Muscle of leg (tissue), 16 donors: ENCODE measurements at places on chromosomes 4 and X.
A peak's percentile ranks its signal among the peaks of the same experiment; 100 is the strongest.

DNA sequence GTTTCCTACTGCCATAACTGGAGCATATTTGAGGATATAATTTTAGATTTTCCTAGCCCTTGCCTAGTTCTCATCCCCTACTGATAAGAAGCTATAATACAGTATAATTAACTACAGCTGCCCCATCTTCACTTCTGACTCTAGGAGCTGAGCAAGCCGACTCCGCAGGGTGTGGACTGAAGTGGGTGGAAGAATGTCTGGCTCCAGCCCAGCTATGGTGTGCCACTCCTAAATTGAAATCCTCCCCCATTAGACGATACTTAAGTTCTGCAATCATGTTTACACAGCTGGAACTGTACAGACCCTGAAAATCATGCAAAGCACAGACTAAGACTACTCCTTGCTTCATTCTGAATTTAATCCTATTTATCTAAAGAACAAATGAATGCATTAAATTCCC is 93.1 kb downstream of the PCDH19 start:
- peak; percentile 53 for DNase-seq

DNA sequence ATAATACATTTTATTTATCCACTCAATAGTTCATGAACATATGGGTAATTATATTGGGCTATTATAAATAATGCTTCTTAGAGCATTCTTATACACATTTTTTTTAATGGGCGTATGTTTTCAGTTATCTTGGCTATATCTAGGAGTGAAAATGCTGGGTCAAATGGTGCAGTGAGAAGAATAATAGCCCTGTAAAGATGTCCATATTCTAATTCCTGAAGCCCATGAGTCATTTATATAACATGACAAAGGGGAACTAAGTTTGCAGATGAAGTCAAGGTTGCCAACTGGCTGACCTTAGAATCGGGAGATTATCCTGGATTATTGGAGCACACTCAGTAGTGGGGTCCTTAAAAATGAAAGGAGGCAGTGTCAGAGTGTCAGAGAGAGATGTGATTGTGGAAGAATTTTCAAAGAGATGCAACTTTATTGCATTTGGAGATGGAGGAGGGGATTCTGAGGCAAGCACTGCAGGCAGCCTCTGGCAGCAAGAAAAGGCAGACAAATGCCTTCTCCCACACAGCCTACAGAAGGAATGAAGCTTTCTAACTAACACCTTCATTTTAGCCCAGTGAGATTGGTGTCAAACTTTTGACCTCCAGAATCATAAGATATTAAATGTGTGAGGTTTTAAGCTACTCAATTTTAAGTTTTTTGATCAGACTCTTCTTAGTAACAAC is 106.1 kb upstream of the HS3ST1 start:
- no peak for DNase-seq

- peak; percentile 22 for DNase-seq
Observed at GRCh38 chr4:87659247-87659931, 9.3 kb downstream of the DMP1 start.

- no peak for DNase-seq
Observed at GRCh38 chr4:88754796-88755195, 57.2 kb upstream of the NAP1L5 start.

GRCh38 chr4:822361-823175 is 3.4 kb downstream of the CPLX1 start:
- DNase-seq, result no peak
